COR-L47 (cell line): ENCODE measurements at places on chromosomes 1 and 21.

DNA sequence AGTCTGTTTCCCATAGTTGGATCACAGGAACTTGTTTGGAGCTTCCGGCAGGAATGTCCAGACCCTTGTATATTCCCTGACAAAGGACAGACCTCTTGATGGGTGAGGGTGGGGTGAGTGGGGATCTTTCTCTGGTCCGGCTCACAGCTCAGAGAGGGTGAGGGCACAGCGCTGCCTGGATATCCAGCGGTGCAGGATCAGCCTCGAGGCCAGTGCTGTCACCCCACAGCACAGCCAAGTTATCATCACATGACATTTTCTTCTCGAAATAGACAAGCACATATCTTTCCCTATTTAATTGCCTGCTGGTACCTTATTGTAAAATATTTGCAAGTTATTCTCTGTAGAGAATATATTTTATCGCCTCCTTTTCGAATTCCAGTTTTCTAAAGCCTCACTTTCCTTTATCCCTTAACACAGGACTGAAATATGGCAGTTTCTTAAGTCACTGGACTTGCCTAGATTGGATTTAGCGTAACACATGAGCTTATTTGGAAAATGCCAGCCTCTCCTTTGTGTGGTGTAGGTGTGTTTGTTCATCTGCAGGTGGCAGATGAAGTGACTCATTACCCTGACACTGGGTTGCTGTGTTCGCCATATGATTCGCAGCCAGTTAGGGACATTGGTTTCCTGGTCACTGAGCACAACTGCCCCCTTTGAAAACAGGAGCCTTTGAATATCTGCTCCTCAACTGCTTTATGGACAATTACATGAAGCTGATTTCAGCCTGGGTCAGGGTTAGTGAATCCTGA is 21.4 kb downstream of the CLIC6 start:
- DNase-seq: peak; percentile 92

- no peak for DNase-seq
These were observed 314.7 kb downstream of the KCNH1 start for GRCh38 chr1:210819266-210819665.

DNA sequence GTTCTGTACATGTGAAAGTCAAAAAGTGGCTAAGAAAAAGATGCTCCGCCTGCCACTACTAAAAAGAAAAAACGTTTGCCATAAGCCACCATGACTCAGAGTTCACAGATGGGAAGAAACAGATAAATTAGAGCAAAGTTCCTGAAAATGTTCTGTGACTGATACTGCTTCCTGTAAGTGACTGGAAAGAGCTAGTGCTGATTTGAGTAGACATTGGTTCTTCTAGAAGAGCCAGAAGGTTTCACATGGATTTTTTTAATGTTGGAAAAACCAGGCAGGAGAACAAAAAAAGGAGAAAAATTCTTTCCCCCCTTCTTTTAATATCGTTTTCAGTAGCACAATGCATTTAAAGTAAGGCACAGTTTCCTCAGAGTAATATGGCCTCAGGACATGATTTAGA is 221.4 kb downstream of the HLX start:
- DNase-seq: no peak

DNA sequence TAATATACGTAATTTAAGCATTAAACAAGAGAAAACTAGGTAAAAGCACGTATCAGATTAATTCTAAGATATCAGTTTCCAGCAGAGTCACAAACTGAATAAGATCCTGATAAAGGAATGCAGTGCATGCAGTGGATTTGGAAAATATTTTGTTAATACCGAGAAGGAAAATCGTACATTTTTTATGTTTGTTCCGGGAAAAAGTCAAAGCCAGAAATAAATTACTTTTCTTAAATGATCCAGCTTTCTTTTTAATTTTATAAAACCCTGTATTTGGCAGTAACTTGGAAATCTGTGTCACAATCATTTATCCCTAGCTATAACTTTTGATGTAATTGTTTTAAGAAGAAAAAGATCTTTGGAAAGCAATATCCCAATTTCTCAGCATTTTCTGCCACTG is 955 bp downstream of the PALMD start:
- no peak for DNase-seq

DNA sequence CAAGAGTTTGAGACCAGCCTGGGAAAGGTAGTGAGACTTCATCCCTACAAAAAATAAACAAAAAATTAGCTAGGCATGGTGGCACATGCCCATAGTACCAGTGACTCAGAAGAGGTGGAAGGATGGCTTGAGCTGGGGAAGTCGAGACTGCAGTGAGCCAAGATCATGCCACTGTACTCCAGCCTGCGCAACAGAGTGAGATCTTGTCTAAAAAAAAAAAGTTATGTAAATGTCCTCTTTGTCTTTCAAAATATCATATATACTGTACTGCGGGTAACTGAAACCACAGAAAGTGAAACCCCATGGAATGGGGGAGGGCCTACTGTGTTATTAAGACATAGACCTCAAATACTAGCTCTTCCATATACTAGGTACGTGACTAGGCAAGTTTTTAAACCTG is 20.8 kb downstream of the ACADM start:
- DNase-seq: no peak

GRCh38 chr1:236021424-236022135 is 43.3 kb downstream of the NID1 start:
- DNase-seq: no peak

DNA sequence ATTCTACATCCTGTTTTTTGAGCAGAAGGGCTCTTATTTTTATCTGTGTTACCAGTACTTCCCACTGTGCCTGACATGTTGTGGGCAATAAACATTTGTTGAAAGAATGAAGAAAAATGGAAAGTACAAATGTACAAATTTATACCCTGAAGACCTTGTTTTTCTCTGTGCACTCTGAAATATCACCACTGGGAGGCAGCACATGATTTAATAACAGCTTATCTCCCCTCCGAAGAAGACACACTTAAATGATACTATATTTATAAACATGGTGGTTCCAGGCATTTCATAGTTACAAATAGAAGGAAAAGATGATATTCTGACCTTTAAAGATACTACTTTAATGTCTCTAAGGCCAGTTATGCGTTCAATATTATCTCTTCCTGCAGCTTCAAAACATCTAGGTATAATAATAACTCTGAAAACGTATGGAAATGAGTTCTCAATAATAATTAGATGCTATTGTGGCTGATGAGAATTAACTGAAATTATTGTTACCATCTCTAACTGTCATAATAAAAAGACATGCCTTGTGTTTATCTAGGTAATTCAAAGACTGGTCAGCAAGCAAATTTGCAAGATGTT is 12.8 kb downstream of the DYNLT5 start:
- peak; percentile 34 for DNase-seq

DNA sequence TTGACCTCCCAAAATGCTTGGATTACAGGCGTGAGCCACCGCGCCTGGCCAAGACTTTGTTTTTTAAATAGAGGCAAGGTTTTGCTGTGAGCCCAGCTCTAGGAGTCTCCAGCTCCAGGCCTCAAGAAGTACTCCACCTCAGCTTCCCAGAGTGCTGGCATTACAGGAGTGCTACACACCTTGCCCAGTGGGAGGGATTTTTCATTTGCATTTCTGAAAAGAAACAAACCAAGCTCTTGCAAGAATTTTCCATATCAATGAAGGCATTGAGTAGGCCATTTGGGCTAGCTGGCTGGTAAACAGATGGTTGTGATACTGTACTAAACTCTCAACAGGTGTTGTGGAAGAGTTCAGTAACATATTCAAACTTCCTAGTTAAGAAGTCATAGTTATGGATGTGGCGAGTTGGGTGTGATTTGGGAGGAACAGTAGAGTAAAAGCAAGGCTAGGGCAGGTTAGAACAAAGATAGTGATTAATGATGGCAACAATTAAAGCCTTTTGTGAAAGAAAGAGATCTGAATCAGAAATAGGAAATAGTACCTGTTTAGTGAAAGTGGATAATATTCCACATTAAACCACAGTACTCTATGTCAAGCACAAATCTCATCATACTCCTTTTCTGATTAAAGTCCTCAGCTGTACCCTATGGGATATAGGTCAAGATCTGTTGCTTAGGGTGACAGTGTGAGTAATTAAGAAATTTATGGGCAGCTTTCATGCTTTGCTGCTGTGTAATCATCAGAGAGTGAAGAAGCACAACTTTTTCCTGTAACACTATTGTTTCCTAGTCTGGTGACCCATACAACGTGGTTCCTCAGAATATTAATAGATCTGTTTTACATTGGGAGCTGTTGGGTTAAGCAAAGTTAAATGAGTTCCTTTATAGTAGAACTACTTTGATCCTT is 10.7 kb downstream of the AKIRIN1 start:
- no peak for DNase-seq

- DNase-seq: no peak
These were observed 20.4 kb downstream of the CACHD1 start for GRCh38 chr1:64490213-64490818.
